Colonic mucosa (tissue), 4 donors: ENCODE measurements at places on chromosomes 11 and 22. TPM values are rescaled to one million over a fixed set of nuclear protein-coding genes. Genes with fewer than 3 reads are reported as not detected.

The GPR83 gene
- total RNA-seq: 0.13 TPM

The SLC22A9 gene
- 0.22 TPM for total RNA-seq

The HIPK3 gene
- 96.3 TPM for total RNA-seq

DNA sequence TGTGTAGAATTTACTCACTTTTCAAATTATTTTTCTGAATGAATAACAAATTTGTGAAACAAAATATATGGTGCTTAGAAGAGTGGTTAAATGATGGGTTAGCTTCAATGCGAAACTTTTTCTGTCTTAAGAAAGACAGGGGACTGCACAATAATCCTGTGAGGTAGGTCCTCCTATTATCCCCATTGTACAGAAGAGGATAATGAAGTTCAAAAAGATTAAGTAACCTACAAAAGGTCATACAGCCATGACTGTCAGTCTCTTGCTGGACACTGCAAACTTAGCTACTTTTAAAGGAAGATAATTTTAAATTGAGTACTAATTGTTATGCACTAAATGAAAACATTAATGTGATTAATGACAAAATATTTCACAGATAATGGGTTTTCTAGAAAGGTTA is 5.0 kb downstream of the OOSP3 start:
- H3K4me3 ChIP-seq: no peak overlapping the region
- no peaks in the 10 kb centered on the region for H3K27me3 ChIP-seq
- no peak overlapping the region for H3K27ac ChIP-seq
- H3K4me1 ChIP-seq: no peaks in the 10 kb centered on the region
- no peak for DNase-seq

The EHD1 gene
- 72.3 TPM for total RNA-seq
